ENCODE measurements at places on chromosomes 7 and 10.

GRCh38 chr7:100951888-100952560 is 2.7 kb downstream of the MUC3A start:
- no peak for DNase-seq

DNA sequence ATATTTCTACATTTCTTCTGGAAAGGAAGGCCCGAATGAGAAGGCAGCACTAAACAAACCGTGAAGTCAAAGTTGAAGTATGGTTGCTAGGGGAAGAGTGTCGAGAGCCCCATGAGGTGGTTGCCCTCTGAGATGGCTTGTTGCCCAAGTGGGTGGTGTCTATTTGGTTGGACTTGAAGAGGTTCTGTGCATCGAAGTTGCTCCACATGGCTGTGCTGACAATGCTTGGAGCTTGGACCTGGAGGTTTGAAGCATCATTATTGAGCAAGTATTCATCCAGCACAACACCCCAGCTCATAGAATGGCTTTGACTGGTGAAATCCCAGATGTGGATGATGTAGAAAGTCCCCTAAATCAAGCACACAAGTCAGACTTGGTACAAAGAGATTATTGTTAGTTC is 165.2 kb upstream of the CDCA7L start:
- DNase-seq = no peak

- DNase-seq = no peak
Observed at GRCh38 chr10:77943121-77943901, 16.8 kb upstream of the DLG5 start.

DNA sequence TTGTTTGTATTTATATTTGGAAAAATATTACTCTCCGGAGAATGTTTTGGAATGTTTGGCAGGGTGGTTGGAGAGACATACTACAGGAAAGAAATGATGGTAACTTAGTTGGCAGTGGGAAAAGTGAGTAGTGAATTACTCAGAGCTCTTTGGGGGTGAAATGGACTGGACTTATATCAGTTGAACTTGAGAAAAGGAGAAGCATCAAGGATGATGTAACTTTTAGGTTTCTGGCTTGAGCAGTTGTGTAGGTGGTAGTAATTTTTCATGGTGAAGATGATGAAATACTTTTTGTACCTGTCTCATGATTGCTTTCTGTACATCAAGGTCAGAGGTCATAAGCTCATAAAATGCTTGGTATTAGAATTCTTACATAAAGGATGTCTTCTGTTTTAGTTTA is 617.2 kb downstream of the AUTS2 start:
- DNase-seq = no peak

DNA sequence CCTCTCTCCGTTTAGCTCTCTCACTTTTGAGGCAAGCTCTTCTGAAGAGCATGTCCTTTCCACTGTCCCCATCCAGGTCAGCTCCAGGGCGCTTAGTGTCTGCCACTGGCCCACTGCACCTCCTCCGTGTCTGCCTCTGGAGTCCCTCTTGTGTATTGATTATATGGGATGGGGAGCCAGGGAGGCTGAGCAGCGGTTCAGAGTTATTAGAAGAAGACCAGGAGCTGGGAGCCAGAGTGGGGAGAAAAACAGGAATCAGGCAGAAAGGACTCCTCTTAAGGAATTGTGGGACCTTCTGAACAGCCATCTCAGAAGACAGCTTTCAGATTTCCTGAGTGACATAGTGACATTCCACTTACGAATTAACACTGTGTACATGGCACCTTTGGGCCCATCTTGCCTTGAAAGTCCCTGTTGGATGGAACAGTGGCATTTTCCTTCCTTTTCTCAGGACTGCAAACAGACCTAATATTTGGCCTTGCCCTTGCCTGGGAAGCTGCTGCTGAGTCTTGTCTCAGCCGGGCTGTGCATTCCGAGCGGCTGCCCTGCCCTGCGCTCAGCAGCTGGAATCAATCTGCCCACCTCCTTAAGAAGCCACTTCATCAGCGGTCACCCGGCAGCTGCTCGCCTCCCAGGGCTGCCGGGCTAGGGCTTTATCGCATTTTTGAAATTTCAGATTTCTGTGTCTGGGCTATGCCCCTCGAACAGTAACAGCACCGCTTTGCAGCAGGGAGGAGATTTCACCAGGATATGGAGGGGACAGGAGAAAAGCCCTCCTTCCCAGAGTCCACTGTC is 81.1 kb upstream of the PRKG1 start:
- peak; percentile 36 for DNase-seq

- DNase-seq = no peak
Observed at GRCh38 chr10:4070184-4070583, 285.2 kb upstream of the KLF6 start.

DNA sequence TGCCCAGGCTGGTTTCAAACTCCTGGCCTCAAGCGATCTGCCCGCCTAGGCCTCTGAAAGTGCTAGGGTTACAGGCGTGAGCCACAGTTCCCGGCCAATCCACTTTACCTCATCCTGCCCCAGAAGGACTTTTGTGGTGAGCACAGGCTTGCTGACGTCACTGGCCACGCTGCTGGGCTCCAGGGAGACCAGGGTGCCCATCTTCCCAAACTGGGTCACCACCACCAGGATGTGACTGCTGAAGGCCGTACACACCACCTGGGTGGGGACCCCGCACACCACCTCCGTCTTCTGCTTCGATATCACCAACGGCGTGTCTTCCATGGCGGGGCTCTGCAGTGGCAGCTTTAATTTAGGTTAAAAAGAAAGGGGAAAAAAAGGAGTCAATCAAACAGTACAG is 816 bp downstream of the PSMG3 start:
- DNase-seq = no peak

- no peak for DNase-seq
Observed at GRCh38 chr10:3023892-3024291, 43.5 kb upstream of the PFKP start.

GRCh38 chr10:25026463-25026862 is 10.1 kb downstream of the THNSL1 start:
- no peak for DNase-seq

DNA sequence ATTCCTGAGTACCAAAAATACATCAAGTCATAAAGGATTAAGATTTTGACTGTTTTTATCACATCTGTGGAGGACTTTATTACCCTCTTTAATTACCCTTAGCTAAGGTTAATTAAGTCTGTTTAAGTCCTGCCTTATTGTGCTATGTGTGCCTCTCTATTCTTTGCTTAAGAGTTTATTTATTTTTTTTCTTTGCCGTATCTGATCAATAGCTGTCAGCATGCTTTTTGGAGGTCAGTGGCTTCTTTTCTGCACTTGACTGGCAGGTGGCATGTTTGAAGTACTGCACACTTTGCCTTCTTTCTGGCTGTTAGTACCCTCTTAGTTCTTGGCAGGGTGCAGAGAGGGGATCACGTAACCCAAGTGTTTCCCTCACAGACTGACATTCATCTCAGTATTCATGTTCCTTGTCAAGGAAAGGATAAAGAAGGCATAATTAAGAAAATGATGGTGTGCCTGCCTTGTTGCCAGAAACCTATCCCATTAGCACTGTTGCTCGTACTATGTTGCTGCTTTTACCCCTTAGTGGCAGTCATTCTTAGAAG is 225.8 kb downstream of the EXOC4 start:
- no peak for DNase-seq

DNA sequence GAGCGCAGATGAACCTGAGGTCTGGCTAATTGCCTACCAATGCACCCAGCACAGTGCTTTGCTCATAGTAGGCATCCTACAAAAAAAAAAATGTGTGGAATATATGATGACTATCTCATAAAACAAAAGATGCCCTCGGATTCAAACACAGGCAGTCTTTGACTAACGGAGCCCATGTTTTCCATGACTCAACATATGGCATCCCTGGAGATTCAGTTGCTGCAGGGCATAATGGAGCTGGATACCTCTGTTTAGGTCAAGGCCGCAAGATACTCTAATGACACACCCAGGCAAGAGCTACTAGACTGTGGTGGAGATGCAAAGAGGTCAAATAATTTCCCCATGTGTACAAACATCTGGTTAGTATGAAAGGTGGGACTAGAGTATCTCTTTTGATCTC is 16.3 kb downstream of the CUBN start:
- no peak for DNase-seq

GRCh38 chr7:7795203-7795602 is 76.8 kb upstream of the RPA3 start:
- DNase-seq = no peak

DNA sequence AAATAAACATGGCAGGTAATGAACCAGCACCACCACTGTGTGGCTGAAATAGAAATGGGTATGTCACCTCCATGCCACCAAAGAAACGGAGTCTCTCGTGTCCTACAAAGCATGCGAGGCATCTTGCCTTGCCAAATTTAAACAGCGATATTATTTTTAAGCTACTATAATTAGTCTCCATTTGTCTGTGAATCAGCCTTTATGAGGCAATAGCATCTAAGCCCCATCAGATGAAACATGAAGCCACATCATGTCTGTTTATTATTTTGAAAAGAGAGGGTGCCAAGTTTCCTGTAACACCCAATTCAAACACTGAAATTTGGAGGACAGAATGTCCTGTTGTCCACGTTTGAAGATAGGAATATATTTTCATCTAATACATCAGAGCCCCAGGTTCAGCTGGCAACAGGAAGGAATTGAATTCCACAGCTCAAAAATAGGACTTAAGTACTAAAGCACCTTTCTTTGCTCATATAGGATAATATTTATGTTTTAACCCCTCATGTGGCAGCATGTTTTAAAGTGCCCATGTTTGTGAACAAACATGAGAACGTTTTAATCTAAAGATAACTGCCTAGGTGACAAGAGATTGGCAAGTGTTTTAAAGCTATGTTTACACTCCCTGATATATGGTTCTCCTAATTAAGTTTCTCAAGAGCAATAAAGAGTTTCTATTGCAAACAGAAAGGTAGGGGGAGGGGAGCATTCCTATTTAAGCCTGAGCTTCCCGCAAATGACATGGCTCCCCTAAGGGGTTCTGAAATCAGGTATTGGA is 86.8 kb downstream of the SORBS1 start:
- DNase-seq = no peak

- DNase-seq = no peak
Observed at GRCh38 chr10:22034333-22034732, 30.8 kb upstream of the DNAJC1 start.

DNA sequence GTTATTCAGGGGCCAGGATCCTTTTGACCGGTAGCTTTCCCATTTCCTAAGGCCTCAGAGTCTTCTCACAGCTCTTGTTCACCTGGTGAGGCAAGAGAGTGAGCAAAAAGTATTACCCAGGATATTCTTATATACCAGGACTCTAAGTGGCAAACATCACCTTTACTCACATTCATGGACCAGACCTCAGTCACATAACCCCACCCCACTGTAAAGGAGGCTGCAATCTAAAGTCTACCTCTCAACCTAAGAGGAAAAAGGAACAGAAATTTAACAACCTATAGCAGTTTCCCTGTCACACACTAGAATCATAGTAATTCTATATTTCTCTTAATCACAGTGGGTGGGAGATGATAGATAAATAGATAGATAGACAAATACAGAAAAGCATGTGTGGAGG is 176.0 kb upstream of the PTPRZ1 start:
- DNase-seq = no peak

GRCh38 chr7:54560723-54561122 is 18.5 kb downstream of the VSTM2A start:
- no peak for DNase-seq

DNA sequence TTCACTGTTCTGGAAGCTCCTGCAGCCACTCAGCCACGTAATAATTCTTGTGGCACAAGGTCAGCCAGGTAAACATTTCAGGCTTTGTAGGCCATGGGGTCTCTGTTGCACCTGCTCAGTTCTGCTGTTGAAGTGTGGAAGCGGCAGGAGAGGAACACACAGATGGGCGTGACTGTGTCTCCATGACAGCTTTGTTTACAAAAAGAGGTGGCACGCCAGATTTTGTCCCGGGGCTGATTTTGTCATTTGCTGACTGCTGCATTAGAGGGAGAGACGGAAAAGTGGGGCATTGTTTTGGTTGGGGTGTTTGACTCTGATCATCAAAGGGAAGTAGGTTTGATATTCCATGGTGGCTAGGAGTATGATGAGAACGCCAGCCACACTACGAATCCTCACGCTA is 103.1 kb downstream of the PRKAG2 start:
- DNase-seq = no peak

DNA sequence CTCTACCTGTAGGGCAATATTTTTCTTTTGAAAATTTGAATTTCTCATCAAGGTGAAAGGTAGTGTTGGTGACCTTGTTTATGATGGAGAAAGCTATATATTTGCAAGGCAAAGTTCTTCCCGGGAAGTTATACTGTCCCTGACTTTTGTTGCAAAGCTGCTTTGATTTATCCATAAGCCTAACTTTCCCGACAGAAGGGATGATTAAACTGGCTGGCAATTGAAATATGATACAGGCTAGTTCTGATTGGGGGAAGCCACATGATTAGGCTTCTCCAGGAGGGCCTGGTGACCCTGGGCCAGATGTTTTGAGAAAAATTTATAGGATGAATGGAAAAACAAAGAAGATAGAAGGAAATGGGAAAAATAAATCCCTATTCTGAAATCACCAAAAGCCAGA is 215.5 kb downstream of the ACTR3B start:
- DNase-seq = no peak

- no peak for DNase-seq
Observed at GRCh38 chr10:29590915-29591650, 43.7 kb downstream of the SVIL start.

DNA sequence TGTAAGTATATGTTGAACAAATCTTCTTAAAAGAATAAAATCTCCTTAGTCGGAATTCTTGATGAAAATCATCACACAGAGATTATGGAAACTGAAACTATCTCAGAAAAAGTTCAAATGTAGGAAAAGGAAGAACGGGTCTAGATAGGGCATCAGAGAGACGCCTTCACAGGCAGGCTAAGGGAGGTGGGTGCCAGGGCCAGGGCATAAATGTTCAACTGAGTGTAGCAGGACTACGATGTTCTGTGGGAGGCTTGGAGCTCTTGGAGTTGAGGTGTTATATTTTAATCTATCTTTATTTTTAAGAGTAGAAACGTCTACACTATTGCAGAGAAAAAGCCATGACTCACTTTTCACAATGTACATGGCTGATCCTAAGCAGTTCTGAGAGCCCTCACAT is 101.2 kb downstream of the RSU1 start:
- no peak for DNase-seq

DNA sequence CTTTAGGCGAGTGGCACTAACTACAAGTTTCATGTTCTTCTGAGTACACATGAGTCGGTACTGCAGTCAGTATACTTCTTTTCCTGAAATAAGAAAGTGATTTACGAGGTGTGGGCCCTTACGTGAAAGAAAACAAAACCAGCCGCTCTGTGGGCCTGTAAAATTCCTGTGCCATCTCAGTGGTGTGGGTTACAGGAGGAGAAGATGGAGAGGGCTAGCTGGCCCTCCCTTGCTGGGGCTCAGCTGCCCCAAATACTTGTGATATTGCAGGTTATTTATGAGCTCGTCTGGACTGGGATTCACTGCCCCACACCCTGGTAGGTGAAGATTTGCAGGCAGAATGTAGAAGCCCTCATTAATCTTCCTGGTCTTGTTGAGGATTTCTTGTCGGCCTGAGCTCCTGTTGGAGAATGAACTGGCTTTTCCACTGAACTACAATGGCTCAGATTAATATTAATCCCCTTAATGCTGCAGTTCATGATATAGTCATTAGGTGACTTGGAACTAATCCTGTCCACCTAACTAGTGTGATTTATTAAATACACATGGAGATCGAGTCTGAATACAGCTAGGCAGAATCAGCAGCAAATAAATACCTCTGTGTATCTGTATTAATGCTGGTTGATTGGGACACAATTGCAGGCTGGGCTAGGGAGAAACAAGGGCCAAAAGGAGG is 68.0 kb downstream of the GBF1 start:
- peak; percentile 53 for DNase-seq
